ENCODE measurements at places on chromosomes 7 and 10.

DNA sequence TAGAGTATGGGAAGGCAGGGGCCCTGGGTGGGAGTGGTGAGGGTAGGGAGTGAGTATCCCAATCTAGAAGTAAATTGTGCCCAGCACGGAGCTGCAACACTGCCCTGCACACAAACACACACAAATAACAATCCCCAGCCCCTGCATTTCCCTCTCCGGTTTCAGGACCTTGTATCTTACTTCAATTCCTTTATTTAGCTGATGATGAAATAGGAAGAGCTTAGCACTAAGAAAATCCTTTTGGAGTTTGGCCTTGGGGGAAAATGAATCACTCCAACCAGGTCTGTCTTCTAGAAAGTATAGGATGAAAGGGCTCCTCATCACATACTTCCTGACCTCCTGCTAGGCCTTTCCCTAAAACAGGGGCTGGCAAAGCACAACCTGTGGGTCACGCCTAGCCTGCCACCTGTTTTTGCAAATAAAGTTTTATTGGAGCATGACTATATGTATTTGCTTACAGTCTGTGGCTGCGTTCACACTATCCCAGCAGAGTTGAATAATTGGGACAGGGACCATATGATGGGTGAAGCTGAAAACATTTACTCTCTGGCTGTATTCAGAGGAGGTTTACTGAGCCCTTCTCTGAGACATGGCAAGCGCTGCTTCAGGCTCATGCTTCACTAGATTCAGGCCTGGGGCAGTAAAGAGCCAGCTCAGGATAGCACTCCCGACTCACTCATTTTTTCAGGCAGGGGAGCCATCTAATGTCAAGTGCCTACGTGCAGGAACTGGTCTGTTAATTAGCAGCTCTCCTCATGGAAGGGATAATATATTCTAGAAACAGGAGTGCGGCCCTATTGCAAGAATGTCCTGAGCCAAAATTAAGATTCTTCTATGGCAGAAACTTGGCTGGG, 111.0 kb downstream of the EGFR start:
- no peak for DNase-seq

- no peak for DNase-seq
Measured at GRCh38 chr7:45384499-45384898, 189.7 kb upstream of the ADCY1 start.

- DNase-seq = no peak
Measured at GRCh38 chr7:2512713-2513112, 6.9 kb upstream of the LFNG start.

- no peak for DNase-seq
Measured at GRCh38 chr10:102396317-102396650, 779 bp downstream of the NFKB2 start.

DNA sequence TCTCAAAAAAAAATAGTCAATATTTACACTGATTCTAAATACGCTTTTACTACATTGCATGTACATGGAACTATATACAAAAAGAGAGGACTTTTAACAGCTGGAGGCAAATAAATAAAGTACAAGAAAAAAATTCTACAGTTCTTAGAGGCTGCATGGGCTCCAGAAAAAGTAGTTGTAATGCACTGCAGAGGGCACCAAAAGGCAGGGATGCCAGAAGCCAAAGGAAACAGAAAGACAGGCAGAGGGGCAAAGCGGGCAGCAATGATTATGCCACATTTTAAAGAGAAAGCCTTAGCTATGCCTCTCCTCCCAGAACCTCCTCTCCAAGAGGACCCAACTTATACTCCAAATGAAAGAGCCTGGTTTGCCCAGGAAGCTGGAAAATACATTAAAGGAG, 11.6 kb upstream of the ADCK2 start:
- DNase-seq = no peak

DNA sequence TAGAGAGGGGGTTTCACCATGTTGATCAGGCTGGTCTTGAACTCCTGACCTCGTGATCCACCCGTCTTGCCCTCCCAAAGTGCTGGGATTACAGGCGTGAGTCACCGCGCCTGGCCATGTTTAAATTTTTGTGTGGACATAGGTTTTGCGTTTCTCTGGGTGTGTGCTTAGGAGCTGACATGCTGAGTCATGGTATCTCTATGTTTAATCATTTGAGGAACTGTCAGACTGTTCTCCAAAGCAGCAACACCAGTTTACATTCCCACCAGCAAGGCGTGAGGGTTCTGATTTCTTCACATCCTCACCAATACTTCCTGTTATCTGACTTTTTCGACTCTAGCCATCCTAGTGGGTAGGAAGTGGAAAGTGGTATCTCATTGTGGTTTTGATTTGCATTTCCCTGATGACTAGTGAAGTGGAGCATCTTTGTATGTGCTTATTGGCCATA, 153.7 kb downstream of the DNAJB6 start:
- no peak for DNase-seq

DNA sequence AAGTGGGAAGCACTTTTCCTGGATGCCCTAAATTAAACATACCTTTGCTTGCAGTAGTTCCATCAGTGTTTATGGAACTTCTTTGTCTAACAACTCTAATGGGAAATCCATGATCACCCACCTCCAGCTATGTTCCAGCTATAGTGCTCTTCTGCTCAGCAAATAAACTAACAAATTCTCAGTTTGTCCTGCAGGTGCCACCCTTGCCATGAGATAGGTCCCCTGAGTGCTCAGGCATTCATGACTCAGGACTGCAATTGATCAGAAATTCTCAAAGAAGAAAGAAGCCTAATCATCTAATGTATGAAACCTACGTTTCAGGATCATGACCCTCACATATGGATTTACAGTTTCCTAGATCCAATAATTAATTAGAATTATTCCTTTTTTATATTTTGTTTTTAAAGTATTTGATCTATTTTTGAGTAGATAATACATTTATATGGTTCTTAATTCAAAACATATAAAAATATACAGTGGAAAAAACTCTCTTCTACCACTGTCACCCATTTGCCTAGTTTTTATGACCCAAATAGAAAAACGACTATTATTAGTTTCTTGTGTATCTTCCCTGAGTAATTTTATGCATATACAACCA, 48.7 kb upstream of the DYNC1I1 start:
- DNase-seq = peak; percentile 69

DNA sequence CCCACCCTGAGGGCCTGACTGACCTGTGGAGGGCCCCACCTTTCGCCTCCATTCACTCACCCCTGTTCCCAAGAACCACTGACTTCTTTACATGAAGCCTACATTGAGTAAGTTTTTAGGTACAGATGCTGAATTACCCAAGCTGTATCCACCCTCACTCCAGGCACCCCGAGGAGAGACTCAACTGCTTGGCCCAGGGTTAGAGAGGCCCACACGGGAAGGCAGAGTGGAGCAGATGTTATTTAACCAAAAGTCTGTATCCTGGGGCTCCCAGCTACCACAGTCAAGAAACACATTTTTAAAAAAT, 213.1 kb upstream of the FRMD4A start:
- DNase-seq = no peak

DNA sequence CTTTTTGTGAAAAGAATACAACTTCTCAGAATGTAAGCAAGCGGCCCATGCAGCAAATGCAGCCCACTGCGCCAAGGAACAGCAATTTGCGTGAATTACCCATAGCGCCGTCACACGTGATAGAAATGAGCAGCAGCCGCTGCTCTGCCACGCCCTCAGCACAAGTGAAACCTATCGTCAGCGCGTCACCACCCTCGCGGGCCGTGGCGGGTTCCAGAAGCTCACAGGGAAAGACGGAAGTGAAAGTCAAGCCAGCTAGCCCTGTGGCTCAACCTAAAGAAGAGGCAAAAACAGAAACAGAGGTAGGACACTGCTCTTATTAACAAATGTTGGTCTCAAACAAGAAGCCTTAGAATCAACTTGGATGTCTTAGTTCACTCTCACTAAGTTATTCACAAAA, 70.5 kb downstream of the SHH start:
- no peak for DNase-seq

DNA sequence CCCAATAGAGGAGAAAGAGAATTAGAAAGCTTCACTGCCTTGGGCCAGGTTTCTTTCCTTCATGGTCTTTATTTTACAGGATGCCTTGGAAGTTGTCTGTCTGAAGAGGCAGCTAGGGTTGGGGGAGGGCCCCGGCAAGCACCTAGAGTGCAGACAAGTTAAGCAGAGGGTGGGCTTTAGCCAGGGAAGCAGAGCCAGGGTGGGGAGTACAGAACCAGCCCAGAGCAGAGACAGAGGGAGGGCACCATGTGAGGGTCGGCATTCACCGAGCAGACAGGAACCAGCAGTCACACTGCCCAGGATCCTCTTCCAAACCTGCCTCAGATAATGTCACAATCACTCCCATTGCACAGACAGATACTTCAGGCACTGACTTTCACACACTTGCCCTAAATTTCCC, 75.9 kb downstream of the ADARB2 start:
- DNase-seq = no peak

- DNase-seq = no peak
Measured at GRCh38 chr7:88121335-88121734, 98.5 kb downstream of the SRI start.

- no peak for DNase-seq
Measured at GRCh38 chr7:159253657-159254056, 109.0 kb upstream of the VIPR2 start.

DNA sequence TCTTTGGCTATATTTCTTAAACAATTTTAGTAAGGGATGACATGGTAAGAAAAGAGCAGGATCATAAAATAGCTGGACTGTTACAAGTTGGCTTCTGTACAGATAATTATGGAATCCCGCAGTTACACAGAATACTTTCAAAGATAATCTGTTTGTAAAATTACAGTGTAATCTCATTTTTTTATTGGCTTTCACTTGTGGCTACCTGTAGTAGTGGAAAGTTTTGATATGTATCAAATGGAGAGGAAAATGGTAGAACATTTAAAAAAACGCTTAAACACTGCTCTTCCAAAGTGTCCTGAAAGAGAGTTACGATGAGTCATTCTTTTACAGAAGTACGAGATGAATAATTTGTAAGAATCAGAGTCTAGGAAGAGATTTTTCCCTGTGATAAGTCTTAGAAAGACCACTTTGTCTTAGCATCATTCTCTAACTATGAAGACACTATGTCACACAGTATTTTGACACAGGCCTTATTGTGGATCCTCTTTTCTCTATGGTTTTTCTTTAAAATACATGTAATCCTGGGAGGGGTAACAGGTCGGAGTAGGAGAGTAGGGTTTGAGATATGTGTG, 215.0 kb upstream of the DKK1 start:
- no peak for DNase-seq

DNA sequence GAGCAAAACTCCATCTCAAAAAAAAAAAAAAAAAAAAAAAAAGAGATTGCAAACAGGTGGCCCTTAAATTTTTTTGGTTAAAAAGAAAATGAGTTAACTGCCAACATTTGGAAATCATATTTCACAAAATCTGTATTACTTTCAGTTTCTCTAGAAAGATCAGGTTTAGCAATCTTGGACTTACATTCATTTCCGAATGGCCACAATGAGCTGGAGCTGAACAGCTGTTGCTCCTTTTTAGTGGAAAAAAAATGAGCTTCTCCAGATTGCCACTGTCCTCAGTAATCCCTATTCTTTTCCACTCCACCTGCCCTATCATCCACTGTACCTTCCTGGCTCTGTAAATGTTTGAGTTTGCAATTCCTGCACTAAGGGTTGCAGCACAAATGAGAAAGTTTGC, 43.6 kb downstream of the RAB11FIP2 start:
- DNase-seq = no peak

GRCh38 chr10:29657719-29658274, 23.0 kb upstream of the SVIL start:
- DNase-seq = no peak

Measured in COR-L47 (cell line).